ENCODE measurements at places on chromosomes 2 and 18. TPM values are rescaled to one million over a fixed set of nuclear protein-coding genes. Genes with fewer than 3 reads are reported as not detected.

AQP12A gene
- not detected for total RNA-seq

DNA sequence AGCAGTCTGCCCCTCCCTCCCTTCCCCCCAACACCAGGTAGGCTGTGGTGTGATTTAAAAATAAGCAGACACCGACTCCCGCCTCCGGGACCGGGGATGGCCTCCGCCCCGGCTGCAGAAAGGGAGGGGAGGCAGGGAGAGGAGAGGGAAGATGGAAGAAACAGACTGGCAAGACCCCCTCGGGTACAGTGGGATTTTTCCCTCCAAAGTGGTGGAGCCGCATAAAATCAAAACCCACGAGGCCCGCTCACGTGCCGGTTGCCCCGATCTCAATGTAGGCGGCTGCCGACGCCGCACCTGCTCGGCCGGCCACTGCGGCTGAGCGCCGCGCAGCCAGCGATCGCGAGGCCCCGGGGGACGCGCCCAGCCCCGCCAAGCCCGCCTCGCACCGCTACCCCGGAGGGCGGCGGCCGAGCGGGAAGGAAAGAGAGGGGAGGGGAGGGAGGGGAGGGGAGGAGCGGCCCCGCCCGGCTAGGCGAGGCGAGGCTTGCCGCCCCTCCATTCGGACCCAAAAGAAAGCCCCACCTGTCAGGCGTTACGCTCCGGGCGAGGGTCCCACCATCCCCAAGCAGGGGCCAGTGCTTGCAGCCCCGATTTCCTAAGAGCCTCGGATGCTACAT, 811 bp downstream of the ADD2 start:
- DNase-seq, result no peak

- DNase-seq, result no peak
Observed at GRCh38 chr2:231384970-231385369, 10.5 kb upstream of the B3GNT7 start.

GRCh38 chr18:36195427-36196122, 8.3 kb downstream of the MOCOS start:
- no peak for DNase-seq
